Fibroblast of the aortic adventitia (primary cell): ENCODE measurements at places on chromosomes 7 and 10.
A peak's percentile ranks its signal among the peaks of the same experiment; 100 is the strongest.

DNA sequence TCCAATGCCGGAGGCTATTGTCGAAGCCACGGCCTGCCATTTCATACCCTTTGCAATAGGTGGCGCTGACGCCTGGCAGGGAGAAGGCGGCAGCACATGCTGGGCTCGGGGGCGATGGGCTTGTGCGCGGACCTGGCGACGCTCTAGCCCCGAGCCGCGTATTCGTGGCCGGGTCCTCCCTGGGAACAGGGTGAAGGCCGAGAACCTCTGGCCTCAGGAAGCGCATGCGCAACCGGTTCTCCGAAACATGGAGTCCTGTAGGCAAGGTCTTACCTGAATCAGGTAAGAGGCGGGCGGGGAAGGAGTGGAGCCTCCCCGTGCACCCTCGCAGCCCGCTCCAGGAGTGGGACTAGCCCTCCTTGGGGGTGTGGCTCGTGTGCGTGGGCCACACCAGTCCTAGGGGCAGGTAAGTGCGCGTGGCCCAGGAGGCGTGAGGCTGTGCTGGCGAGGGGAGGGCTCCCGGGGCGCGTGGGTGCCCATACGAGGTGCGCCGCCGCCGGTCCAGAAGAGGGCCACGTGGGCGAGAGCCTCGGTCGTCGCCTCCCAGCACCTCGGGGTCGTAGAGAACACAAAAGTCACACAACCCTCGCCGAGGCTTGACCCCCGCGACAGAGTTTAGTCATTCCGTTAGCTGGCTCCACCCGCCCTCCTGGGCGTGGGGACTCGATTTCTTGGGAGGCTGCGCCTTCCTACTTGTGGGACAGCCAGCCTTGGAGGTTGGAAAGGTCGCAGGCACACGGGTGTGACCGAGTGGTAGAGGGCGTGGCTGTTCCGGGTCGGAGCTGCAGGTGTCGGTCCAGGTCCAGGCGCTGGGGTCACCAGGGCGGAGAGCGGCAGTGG lies 5.6 kb upstream of the MEST start:
- DNase-seq = no peak

DNA sequence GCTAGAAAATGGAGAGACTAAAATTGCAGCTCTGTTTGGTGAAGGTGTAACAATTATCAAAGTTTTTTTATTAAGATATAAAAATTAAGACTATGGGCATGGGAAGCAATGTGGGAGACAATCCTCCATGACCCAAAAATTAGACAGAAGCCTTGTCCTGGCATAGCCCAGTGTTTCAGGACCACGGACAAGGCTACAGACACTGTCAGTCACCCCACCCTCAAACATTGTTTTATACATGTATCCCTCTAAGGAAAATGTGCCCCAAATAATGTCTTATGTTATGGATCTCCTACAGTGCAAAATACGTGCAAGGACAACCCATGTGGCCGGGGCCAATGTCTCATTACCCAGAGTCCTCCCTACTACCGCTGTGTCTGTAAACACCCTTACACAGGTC lies 24.0 kb downstream of the HABP2 start:
- peak; percentile 8 for DNase-seq

DNA sequence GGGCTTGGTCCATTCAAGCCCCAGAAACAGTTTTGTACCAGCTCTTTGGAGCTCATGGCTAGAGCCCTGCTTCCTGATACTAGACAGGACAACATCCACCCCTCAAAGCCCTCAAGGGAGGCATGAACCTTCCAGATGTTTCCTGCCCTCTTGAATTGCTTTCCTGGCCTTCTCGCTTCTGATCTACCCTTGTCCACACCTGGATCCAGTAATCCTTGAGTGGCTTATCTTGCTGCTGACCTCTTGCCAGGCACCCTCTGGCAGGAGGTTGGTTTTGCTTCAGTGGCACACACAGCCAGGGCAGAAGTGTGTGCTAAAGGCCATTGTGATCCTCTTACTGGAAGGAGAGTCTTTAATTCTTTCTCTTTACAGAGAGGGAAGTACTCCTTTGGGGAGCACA lies 495.8 kb downstream of the PLXNA4 start:
- no peak for DNase-seq

- DNase-seq = peak; percentile 62
These were observed 128.8 kb upstream of the LYZL2 start for GRCh38 chr10:30758338-30758737.

GRCh38 chr10:31754803-31755624 lies 173.6 kb downstream of the ARHGAP12 start:
- peak; percentile 40 for DNase-seq

- no peak for DNase-seq
These were observed 22.1 kb upstream of the PPP1R17 start for GRCh38 chr7:31664890-31665289.
